ENCODE measurements at places on chromosomes 1 and 21.
A peak's percentile ranks its signal among the peaks of the same experiment; 100 is the strongest.

- DNase-seq = no peak
Observed at GRCh38 chr1:223515421-223515820, 122.2 kb downstream of the CCDC185 start.

GRCh38 chr1:179310291-179310690 is 16.7 kb downstream of the SOAT1 start:
- DNase-seq = peak; percentile 59

DNA sequence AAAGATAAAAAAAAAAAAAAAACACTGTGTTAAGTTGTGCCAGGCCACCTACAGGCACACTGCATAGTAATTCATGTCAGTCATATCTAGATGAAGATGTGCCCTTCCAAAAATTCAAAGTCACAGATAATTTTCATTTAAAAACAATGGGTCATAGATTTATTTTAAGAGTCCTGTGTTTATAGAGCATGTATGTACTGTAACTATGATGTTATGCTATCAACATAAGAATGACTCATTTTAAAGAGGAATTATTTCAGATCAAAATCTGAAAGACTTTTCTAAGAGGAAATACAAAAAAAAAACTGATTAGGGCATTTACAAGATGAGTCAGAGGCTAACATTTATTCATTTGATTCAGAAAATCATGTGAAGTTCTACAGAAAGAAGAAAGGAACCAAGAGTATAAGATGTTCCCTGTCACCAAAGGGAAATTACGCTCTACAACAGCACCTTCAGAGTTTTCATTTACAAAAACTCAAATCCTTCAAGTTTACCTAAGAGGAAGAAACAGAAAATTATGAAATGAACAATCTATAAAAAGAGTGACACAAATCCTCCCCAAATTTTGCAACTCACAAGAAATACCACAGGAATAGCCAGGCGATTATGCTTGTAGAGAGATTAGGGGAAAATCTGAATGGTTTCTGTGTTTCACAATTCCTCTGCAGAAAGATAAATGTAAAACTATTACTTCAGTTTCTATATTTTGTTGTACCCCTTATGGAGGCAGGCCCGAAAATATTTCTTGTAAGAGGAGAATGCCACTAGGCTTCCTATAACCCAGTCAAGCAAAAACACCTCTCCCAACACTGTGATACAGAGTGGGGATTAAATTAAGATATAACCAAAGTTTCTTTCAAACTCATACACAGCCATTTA is 13.8 kb downstream of the TP53BP2 start:
- no peak for DNase-seq

- peak; percentile 48 for DNase-seq
Observed at GRCh38 chr1:119711804-119712341, at the start of gene PHGDH. Gene PHGDH, plus strand, starts transcription at chr1:119711934. Its CDS starts 89 bp downstream, at chr1:119712023.

DNA sequence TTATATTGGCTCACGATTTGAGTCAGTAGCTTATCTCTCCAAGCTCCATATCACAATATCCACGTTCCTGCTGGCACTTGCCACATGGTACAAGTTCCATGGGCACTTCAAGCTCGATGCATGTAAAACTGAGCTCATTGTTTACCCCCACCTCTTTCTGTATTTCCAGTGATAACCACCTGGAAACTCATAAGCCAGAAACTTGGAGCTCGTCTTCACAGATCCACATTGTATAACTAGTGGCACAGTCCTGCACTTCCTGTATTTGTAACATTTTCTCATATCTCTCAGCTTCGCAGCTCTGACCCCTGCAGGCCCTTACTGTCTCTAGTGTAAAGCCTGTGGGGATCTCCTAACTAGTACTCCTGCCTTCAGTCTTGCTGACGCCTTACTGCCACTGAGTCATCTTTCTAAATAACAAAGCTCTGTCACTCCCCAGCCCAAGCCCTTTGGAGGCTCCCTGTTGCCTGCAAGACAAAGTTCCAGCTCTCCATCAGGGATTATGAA is 6.5 kb upstream of the C2CD4D start:
- DNase-seq = peak; percentile 20

DNA sequence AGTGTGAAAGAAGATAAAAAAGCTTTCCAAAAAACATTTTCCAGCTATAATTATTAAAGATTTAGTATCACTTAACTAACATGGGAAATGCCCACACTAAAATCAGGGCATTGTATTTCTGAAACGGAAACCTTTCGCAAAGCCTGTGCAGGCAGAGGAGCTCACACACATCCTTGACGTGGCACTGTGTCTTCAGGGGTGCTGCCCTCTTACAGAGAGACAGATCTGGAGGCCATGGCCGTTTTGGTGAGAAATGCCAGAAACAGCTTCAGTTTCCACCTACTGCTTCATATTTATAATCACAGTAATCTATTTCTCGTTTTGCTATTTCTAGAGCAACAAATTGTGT is 26.7 kb downstream of the ATP1B1 start:
- no peak for DNase-seq

DNA sequence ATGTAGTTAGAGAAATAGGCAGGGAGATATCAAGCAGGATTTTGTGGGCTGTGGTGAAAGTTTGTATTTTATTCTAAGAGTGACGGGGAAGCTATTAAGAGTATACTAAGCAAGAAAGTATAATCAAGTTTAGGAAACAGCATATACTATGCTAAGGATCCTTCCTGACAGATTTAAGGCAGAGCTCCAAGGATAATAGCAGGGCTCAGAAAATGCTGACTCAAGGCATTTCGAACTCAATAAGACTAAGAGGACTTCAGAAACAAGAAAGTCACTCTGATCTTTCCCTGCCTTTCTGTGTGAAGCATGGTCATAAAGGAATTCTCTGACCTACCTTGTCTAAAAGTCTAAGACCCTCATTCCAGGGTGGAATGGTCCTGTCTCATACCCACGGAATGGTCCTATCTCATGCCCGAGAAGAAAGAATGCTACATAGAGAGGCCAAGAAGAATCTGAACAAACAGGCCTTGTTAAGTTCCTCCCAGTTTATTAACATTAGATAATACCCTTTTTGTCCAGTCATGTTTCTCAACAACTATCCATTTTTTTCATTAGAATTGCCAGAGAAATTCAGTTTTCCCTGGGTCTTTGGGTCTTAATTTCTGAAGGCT is 59.1 kb downstream of the HFM1 start:
- no peak for DNase-seq

Measured in non-pigmented ciliary epithelial cell (primary cell).